ENCODE measurements at places on chromosomes 3 and 15. TPM values are rescaled to one million over a fixed set of nuclear protein-coding genes. Genes with fewer than 3 reads are reported as not detected.

Gene NDUFB4
- 32.2 TPM for total RNA-seq

Gene LRRN1
- total RNA-seq, result not detected

Gene ST3GAL6
- 53.3 TPM for total RNA-seq

Gene GOLGA8R
- total RNA-seq, result 1.4 TPM

Gene PLA2G4B
- total RNA-seq, result 0.32 TPM

Gene ETV5
- total RNA-seq, result 25.8 TPM

Gene WDR93
- not detected for total RNA-seq

All from epithelial cell of umbilical artery (primary cell).